ENCODE measurements at places on chromosomes 5 and 9.

GRCh38 chr5:159199225-159199624 lies 10.1 kb downstream of the RNF145 start:
- no peak for DNase-seq

- no peak for DNase-seq
Measured at GRCh38 chr9:26459959-26460358, 432.6 kb downstream of the CAAP1 start.

- DNase-seq, result no peak
Measured at GRCh38 chr5:37735649-37736347, 104.0 kb downstream of the GDNF start.

- DNase-seq, result no peak
Measured at GRCh38 chr5:128532127-128532526, 5.9 kb downstream of the FBN2 start.

DNA sequence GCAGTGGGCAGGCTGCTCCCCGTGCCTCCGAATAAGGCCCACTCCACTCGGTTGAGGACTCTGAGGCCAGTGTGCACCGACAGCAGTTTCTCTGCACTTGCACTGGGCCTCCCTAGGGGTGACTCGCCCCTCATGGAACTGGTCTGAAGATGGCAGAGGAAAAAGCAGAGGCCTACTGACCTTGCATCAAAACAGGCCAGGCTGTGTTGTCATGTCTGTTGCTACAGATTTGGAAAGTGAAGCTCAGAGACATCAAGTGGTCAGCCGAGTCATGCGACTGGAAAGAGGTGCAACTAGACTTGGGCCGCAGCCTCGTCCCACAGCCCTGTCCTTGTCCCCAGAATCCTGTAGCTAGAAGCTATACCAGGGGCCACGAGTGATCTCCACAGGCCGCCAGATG lies 78.3 kb downstream of the DCP2 start:
- no peak for DNase-seq

DNA sequence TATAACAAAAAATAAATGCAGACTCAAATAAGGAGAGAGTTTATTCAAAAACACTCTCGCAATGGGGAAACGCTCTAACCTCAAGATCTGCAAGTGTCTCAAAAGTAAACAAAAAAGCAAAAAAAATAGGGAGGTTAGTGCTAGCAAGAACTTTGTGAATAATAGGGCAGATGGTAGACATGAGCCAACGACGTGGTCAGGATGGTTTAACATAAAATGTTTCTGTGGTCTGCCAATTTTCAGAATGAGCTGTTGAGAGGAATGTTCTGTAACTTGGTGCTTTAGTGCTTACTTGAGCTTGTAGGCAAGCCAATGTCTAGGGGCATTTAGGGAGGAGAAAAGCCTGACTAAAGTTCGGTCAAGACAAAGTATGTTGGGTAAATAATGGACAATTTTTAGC lies 1813.9 kb upstream of the CDH6 start:
- no peak for DNase-seq

- DNase-seq, result no peak
Measured at GRCh38 chr9:132543960-132544359, 38.4 kb upstream of the BARHL1 start.

DNA sequence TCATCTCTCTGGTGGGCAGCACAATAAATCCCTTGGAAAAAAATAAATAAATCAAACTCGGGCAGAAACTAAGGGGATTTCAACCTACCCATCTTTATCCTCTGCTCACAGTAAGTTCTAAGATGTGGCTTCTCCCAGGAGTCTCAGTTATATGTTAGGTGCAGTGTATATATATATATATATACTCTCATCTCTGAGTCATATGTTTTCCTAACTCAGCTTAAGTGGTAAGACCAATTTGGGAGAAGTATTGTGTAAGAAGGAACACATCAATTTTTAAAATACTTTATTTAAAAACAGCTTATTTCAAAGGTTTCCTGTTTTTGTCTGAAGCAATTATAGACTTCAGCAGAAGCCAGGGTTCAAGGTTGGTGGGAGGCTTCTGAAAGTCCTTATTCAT lies 20.3 kb upstream of the OSMR start:
- no peak for DNase-seq

- DNase-seq, result no peak
Measured at GRCh38 chr5:118379470-118379869, 608.9 kb downstream of the DTWD2 start.

DNA sequence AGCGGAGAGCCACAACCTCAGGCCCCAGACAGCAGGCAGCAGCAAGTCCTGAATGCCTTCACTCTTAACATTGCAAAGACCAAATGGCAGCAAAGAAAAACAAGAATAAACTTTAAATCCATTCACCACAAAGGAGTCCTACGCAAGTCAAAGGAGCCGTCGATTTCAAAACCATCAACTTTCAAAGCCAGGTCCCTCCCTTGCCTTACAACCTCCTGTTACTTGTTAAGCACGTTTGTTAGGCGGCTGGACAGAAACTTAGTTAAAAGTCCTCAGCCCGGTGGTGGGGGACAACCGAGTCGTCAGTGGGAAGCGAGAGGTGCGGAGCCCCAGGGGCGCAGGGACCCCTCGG lies 938 bp downstream of the LPAR1 start:
- DNase-seq, result no peak

DNA sequence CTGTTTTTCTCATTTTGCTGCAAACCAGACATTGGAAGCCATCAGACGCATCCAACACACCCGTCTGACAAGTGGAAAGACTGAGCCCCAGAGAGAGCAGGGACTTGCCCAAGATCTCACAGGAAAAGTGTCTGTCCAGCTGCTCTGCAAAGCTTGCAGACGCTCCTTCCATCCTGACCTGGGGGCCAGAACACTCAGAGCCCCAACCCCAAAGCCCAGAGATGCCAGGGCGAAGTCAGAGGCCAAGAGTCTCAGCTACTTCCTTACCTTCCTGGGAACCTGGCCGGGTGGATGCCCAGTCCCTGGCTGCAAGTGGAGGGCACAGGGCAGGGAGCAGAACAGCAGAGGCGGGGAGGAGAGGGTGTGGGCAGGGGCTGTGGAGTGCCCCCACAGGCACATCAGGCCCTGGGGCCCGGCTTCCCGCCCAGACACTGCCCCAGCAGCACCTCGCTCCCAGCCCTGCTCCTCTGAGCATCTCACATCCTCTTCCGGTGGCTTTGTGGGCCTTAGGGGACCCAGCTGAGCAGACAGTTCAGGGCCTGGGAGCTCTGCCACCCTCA lies 9.7 kb upstream of the RALGDS start:
- peak; percentile 75 for DNase-seq

- no peak for DNase-seq
Measured at GRCh38 chr5:132754947-132755346, 7.7 kb downstream of the CCNI2 start.

DNA sequence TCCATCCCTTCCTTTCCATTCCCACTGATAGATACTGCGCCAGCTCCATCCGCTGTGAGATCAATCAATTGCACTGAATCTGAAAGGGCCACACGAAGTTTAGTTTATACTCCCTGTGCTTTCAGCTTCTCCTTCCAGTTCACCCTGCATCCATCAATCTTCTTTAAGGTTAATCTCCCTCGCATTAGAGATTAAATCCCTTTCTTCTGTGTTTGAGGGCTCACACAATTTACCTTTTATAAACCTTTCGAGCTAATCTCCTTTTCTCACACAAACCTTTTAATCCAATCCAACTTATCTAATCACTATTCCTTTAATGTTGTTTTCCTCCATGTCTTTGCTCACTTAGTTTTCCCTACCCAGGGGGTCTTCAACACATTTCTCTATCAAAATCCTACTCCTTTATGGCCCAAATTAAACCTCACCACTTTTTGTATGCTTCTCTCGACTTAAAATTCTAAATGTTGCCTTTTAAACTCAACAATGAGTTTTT lies 64.6 kb upstream of the HAPLN1 start:
- DNase-seq, result no peak

DNA sequence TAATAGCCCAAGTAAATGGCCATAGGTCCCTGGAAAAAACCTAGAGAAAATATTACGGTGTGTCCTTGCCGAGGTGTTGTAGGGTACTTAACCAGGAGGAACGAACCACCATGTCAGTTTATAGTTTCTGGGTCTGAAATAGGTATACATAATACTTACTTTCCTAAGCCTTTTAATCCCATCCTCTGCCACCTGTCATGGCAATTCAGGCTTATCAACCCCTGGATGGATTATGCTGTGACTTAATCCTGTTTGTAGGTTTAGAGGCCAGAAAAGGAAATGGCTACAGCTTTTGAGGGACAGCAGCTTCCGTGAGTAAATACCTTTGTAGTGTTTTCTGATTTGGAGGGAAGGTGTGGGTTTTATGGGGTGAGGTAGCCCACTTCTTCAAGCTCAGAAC lies 89.1 kb upstream of the PTPRD start:
- no peak for DNase-seq

DNA sequence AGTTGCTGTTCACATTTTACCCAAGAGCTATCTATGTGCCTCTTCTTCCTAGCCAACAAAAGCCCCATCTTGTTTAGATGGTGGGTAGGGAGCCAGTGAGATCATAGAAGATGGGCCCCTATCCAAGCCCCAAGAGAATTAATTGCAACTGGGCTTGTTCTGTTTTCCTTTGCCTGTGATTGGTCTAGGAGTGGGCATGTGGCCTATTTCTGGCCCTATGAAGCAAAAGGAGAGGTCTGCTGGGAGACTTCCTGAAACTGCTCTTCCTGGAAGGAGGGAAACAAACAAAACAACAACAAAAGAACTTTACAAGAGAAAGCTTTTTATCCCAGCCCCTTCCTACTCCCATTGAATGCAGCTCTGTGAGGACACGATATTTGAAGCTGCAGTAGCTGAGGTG lies 32.5 kb upstream of the ALDOB start:
- DNase-seq, result no peak

DNA sequence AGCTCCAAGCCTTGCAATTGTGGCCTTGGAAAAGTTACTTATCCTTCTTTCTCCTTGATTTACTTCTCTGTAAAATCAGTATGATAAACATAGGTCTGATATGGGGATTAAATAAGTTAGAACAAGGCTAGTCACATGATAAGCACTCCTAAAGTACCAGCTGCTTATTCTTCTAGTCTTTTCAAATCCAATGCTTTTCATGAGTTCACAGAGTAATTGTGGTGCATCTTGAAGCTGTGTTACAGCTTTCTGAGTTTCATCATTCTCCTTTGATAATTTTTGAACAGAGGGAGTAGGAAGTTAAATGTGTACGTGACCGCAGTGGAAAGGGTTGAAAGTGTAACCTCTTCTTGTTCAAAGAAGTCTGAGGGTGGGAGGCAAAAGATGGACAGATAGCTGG lies 38.8 kb upstream of the CCDC112 start:
- DNase-seq, result no peak

- no peak for DNase-seq
Measured at GRCh38 chr5:173643964-173644363, 27.5 kb upstream of the BOD1 start.

GRCh38 chr5:109669991-109670706 lies 19.6 kb upstream of the MAN2A1 start:
- no peak for DNase-seq

DNA sequence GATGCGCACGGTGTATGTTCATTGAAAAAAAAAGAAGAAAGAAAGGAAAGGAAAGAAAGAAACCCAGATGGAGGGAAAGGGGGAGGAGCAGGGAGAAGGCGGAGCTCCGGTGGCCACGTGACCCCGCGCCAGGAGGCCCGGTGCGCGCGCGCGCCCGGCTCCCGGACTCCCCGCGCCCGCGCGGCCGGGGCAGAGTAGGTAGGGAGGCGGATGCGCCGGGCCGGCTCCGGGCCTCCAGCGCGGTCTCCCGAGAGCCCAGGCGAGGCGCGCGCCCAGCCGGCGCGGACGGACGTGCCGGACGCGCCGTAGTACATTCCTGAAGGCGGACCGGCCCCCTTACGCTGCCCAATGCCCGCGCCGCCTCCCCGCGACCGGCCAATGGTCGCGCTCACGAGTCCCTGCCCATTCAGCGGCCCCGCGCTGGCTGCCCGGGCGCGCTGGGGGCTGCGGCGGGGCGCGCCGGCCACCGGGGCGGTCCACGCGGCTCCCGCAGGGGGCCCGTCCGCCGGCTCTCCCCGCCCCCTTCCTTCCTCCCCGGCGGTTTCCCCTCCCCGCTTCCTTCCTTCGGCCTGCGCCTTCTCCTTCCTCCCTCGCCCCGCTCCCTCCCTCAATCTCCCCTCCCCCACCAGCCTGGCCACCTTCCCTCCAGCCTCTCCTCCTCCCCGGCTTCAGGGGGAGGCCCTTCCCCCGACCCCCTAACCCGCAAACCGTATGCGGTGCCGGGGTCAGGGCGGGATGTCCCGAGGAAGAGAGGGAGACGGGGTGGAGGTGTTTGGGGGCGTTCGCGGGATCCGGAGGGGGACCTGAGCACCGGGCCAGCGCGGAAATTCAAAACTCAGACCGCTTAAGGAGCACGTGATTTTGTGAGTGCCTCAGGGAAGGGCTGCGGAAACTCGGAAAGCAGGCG lies 5.8 kb downstream of the PTCH1 start:
- peak; percentile 79 for DNase-seq

DNA sequence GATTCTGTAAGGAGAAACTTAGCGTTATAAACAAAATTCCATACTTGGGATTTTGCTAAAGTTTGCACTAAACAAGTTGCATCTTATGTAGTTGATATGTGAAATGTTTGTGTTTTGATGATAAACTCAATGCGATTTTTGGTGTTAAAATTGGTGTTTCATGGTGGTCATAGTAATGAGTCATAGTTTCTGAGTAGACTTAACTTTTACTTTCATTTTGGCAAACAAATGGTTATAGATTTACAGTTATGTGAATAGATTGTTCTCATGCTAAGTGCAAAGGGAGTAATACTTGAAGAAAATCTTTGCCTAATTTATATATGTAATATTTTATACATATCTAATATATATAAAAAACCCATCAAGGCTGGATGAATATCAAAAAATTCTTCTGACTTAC lies 107.3 kb upstream of the ELAVL2 start:
- no peak for DNase-seq

DNA sequence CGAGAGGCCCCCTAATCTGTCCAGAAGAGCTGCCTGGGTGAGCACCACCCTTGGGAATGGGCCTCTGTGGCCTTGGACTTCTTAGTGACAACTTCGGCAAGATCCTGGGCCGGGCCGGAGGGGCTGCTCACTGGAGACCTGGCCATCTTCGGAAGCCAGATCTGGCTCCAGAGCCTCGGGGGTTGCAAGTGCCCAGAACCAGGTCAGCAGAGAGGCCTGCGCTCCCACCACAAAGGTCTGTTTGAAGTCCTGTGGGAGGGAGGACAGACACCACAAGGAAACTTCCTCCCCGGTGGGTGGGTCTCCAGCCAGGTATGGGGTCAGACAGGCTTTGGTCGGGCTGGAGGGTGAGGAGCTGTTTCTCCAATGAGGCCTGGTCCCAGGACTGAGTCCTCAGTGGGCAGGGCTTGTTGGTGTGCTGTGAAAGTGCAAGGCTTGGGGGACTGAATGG lies 86.1 kb downstream of the DAB2IP start:
- DNase-seq, result no peak

GRCh38 chr5:138330813-138331448 lies 673 bp downstream of the CDC25C start:
- no peak for DNase-seq

GRCh38 chr5:61801174-61801573 lies 469.1 kb downstream of the ZSWIM6 start:
- no peak for DNase-seq

- no peak for DNase-seq
Measured at GRCh38 chr5:74497706-74498105, 142.8 kb downstream of the ENC1 start.

Data from CD4-positive, alpha-beta T cell treated with Interleukin-6 at 100 ng/mL for 8 hours (primary cell).